Effector CD8-positive, alpha-beta T cell (primary cell): ENCODE measurements at places on chromosomes 4 and X.

GRCh38 chr4:174591243-174592021, 69.1 kb upstream of the HPGD start:
- DNase-seq = no peak

DNA sequence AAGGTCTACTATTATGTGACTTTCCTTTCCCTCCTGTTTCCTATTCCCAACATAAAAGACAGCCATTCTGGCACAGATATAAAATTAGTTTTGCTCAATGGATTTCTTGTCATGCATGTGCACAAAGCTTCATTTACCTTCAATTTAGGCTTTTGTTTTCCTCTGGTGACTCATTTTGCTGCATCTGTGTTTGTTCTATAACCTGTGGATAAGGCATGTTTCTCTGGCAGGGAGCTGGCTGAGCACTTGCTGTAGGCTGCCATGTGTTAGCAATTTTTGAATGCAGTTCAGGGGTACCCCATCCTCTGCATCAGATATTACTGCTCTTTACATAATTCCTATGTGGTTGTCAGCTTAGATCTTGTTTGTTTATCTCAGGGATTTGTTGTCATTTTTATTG, 202.8 kb upstream of the GRID2 start:
- no peak for DNase-seq

DNA sequence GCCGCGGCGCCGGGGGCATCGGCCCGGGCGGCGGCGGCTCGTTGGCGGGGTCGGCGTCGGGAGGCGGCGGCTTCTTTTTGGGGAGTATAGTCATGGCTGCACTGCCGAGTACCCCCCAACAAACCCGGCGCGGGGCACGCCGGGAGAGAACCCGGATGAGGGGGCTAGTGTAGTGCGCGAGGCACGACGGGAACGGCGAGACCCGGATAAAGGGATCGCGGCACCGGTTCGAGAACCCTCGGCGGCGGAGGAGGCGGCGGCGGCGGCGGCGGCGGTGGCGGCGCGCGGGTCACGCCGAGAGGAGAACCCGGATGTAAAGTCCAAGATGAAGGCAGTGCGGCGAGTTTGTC, at the start of gene OTUD5:
OTUD5 (minus strand) TSS at position 131 of the 350 bp plus-strand sequence; CDS start at position 94, 37 bp downstream.
- DNase-seq = peak; percentile 71

- no peak for DNase-seq
These were observed 150.7 kb upstream of the INTU start for GRCh38 chr4:127482049-127482448.

DNA sequence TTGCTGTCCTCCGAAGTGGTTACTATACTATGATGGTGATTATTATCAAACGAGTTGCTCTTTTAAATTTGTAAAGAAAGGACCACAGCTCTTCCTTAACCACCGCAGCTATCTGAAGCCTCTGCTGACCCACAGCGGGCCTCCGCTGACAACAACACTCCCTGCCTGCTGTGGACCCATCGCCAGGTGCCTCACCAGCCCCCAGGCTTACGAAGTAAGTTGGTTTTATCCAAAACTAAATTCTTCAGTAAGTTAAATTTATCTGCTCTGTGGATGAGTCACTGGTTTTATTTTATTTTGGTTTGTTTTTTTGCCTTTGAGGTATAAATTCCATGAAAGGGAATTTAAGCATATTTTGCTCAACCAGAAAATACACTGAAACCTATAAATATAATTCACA, 54.7 kb downstream of the SLC9A6 start:
- DNase-seq = no peak
